ENCODE measurements at places on chromosomes 12 and 14.

- DNase-seq = no peak
Observed at GRCh38 chr14:105836160-105836559, 309.8 kb downstream of the TMEM121 start.

GRCh38 chr14:31229009-31229408 lies 21.4 kb upstream of the HECTD1 start:
- no peak for DNase-seq

DNA sequence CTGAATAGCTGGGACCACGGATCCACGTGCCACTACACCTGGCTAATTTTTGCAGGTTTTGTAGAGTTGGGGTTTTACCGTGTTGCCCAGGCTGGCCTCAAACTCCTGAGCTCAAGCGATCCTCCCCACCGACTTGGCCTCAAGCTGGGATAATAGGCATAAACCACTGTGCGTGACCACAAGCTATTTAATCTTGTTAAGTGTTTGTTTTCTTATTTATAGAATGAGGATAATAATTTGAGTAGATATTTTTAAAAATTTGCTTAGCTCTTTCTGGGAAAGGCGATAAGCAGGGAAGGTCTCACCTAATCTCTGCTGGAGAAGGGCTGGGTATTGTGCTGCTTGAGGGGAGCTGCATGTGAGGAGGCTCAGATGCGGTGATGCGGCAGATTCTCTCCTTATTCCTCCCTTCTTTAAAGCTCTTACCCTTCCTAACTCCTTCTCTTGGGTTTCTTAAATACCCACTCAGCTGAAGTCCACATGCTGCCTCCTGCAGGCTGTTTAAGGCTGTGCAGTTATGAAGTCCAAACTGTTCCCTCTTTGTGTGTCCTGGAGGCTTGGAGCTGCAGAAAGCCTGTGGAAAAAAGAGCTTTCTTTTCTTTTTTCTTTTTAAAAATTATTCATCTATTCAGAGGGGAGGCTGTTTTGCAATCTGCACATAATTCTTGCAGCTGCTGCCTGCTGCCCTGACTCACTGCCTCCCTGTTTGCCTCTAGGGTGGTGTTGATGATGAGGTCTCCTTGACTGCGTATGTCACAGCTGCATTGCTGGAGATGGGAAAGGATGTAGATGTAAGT lies 37.9 kb downstream of the A2ML1 start:
- no peak for DNase-seq

DNA sequence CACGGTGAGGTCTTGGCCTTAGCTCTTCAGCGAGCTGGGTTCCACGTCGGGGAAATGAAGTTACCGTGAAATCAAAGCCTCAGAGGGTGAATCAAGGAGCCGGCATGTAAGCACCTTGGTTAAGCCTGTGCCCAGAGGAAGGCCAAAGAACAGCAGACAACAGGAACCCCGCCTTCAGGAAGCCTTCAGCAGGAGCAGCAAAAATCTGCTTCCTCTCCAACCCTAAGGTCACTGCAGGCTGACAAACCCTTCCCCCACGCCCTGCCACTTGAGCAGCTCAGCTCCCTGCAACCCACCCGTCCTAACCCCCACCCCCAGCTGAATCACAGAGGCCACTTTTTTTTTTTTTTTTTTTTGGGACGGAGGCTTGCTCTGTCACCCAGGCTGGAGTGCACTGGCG lies 72.9 kb upstream of the LTA4H start:
- DNase-seq = no peak

GRCh38 chr12:104457746-104458693 lies 1.3 kb downstream of the CHST11 start:
- DNase-seq = peak; percentile 73

DNA sequence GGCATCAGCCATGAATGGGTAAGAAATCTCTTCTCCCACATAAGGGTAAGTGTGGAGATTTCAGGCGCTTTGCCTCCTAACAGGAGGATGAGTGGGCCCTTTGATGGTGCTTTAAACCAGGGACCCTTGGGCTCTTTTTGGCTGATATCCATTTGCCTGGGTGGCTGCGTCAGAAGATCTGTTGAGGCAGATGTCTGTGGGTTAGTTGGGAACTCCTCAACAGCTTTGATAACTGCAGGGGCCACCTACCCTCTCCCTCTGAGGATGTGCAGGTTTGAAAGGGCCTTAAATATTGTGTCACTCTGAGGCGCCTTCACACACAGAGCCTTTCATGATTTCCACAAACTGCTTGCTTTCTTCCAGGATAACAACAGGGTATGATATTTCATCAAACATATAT lies 210.7 kb downstream of the PPM1H start:
- DNase-seq = no peak

GRCh38 chr12:13504736-13505135 lies 308.2 kb downstream of the EMP1 start:
- DNase-seq = no peak

DNA sequence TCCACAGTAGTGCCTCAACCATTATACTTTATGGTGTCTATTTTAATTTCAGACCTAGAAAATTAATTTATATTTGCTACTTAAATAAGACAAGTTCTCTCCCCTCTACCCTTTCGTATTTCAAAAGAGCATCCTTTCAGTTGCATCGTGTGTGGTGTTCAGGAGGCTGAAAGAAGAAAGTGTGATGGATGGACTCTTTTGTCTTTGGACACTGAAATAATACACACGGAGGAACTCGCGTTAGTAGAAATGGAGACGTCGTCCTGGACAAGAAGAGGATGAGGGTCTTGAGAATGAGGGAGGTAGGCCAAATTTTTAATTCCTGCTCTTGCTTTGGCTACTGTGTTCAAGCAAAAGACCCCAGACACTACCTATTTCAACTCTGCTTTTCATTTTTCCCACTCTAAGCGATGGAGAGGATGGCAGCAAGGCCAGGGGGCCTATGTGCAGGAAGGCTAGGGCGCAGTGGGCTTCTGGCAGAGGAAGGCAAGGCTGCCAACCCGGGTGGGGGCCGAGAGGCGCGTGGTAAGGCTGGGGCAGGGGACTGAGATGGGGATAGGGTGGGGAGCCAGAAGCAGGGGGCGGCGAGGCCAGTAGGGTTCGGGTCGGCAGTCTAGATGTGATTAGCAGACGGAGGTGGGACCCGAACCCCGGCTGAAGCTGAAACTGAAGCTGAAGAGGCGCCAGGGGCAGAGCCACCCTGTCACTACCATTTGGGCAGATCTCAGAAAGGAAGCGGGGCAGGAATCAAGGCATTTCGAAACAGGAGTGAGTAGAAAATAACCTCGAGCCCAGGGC lies 722 bp downstream of the TMED8 start:
- DNase-seq = no peak

GRCh38 chr12:90868626-90869025 lies 86.3 kb downstream of the CCER1 start:
- no peak for DNase-seq

DNA sequence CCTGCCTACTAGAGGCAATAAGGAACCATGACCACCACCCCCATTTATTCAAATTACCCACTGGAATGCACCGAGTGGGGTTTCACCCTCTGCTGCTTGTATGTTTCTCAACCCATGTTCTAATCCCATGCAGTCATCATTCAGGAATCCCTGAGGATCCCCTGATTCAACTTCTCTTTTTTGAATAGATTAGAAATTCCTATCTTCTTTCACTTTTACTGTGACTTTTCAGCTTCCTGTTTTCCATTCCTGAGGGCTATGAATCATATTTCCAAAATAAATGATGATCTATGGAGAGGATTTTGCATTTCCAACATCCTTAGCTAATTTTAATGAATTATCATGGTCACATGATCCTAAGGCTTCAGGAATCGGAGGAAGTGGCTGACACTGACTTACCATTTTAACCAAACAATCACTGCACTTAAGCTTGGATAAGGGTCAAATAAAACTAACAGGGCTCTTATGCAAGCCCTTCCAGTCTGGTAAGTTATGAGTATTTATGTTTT lies 19.4 kb upstream of the P2RX4 start:
- no peak for DNase-seq

DNA sequence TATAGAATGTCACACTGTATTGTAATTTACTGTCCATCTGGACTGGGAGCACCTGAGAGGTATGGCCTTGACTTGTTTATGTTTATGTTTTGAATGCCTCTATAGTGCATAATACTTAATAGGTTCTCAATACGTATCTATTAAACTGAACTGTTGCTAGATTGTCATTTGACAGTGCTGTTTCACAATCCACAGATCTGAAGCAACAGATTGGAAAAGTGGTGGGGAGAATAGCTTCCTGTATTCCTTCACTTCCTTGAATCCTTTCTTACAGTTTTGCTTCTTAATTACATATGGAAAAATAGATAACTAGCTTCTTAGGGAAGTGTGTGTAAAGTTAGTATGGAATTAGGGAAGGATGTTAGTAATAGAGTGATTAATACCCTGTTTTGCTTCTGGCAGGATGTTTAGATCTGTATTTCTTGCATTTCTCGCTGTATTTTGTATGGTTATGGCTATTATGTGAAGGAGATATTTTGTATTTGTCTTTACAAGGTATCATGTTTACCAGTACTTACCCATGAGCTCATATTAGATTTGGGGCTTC lies 4.5 kb downstream of the CNOT2 start:
- DNase-seq = no peak

DNA sequence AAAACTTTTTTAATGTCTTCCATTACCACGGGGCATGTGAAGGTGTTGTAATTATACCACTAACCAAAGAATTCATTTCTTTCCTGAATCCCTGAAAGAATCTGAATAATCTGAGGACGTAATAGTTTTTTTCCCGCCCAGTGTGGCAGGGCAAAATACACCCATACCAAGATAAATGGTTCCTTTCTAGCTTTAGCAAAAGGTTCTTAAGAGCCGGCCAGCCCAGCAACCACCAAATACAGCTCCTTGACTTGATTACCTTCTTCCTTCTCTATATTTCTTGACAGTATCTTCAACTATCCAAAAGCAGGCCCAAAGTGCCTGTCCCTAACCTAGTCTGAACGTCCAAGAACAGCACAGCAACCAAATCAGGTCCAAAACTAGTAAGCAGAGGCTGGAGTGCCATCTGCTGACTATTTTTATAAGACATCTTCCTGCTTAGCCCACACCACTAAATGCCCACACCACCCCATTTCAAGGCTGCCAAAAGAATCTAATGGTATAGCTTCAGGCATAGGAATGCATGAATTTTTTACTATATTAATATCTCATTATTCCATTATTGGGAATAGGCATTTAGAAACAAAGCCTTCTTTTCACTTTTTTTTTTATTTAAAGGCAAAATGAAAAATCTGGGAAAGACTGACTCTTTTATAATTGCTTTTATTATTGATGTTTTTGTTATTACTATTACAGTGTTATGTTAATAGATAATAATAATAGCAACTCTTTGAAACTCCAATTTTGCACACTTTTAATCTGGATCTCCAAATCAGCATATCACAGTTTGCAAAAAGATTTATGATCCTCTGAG lies 524.4 kb downstream of the MED13L start:
- DNase-seq = no peak

DNA sequence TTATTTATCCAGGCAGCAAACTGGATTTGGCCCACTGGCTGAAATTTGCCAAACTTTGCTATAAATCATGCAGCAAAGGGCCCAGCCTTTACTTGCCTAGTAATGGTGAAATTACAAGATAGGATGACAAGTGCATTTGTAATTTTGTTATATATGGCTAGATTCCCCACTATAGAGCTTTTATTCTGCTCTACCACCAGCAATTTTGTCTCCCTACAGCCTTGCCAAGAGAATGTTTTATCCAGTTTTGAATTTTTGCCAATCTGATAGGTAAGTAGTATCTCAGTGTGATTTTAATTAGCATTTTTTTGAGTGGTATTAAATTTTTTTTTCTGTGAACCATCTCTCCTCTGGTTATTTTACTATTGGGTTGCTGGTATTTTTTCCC lies 161.6 kb downstream of the SLC41A2 start:
- DNase-seq = no peak

DNA sequence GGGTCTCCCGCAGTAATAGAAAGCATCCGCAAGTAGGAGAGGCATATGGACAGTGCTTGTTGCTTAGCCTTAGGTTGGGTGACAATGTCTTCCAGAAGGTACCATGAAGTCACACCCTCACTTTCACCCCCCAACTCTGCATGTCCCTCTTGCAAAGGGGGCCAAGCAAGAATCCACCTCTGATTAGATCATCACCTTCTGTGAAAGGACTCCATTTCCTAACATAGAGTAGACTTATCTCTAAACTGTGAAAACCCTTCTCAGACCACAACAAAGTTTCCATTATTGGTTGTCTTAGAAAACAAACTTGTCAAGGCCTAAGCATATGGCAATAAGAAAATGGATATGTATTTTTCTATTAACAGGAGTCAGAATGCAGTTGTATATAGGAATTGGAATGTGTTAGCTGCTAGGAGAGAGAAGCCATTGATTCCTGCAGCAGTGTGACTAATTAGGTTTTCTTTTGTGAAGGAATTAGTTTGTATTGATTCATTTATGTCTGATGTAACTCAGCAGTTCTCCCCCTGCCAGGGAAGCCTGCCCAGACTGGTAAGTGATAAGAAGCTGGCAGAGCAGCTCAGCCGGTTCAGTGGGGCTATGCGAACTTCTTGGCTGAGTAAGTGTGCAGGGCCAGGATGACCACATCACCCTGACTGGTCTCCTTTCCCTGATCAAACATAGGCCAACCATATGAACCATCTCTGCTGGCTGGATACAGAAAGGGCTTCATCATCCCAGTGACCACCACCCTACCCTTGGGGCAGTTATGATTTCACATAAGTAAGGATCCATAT lies 107.3 kb upstream of the CCDC196 start:
- DNase-seq = no peak

DNA sequence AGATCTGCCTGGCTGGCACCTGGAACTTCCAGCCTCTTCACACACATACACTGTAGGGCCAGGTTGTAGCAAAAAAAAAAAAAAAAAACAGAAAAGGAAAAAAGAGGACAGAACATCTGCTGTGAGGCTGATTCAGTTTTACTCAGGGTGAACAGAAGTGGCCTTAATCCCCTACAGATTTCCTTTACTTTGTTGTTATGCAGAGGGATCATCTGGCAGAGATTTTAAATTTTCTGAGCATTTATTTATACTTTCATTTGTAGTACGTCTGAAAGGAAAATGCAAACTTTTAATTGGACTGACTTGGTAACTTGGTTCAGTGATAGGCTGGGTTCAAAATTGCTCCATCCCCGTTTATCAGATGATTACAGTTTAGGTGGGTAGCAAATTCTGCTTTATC lies 50.8 kb upstream of the PRICKLE1 start:
- no peak for DNase-seq

GRCh38 chr12:100974341-100974740 lies 179.8 kb downstream of the ANO4 start:
- DNase-seq = no peak

GRCh38 chr14:70905301-70905700 lies 2.0 kb upstream of the PCNX1 start:
- no peak for DNase-seq

GRCh38 chr14:81567302-81567701 lies 33.6 kb upstream of the SEL1L start:
- DNase-seq = no peak

DNA sequence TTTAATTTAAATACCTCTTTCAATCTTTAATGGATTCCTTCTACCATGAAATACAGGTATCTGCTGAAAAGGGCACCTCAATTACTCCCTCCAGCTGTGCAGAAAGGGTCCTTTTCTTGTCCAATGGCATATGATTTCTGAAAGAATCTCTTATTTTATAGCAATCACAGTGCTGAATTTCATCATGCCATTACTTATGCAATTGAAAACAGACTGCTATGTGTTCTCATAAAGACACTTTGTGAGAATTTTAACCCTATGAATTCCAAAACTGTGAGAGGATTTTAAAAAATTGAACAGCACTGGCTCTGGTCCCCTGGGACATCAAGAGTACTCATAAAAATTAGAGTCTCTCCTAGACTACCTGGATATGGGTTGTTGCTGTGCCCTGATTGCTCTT lies 45.9 kb upstream of the CNOT2 start:
- no peak for DNase-seq

- no peak for DNase-seq
Observed at GRCh38 chr12:78680596-78680995, 184.0 kb upstream of the SYT1 start.

All from type B pancreatic cell (in vitro differentiated cells).